ENCODE measurements at places on chromosomes 6 and 20. TPM values are rescaled to one million over a fixed set of nuclear protein-coding genes. Genes with fewer than 3 reads are reported as not detected.

DNA sequence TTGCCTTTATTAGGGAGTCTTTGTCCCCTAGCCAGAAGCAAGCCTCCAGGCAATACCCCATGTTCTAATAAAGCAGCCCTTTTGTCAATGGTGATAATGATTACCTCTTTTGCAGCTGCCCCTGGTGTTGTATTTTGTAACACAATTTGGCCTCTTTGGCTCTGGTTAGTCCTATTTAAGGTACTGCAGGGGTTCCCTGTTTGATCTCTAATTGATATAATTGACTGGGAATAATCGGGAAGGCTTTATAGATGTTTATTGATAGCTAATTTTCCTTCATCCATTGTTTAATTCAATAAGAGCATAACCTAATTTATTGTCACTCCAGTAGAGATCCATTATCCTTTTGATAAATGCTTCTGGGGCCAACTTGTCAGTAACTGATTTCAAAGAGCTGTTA lies 537.2 kb downstream of the PKHD1 start:
- no peak overlapping the region for H3K4me3 ChIP-seq
- no peak overlapping the region for H3K27ac ChIP-seq
- H3K27me3 ChIP-seq, result no peaks in the 10 kb centered on the region
- DNase-seq, result no peak

GRCh38 chr6:4381381-4381780 lies 246.0 kb upstream of the ECI2 start:
- H3K27ac ChIP-seq, result no peak overlapping the region
- H3K4me1 ChIP-seq, result no peaks in the 10 kb centered on the region
- H3K4me3 ChIP-seq, result no peak overlapping the region
- no peaks in the 10 kb centered on the region for H3K27me3 ChIP-seq
- H3K36me3 ChIP-seq, result no peaks in the 10 kb centered on the region
- no peak for DNase-seq

GRCh38 chr20:25039697-25040437 lies 18.1 kb downstream of the ACSS1 start:
- H3K27ac ChIP-seq, result no peak overlapping the region
- H3K4me1 ChIP-seq, result peaks cover 42% of the 10 kb centered on the region
- no peaks in the 10 kb centered on the region for H3K27me3 ChIP-seq
- H3K4me3 ChIP-seq, result no peak overlapping the region
- DNase-seq, result no peak

GRCh38 chr20:5198651-5198924 lies 71.8 kb downstream of the CDS2 start:
- no peak overlapping the region for H3K27ac ChIP-seq
- no peaks in the 10 kb centered on the region for H3K27me3 ChIP-seq
- H3K4me1 ChIP-seq, result peaks cover 2% of the 10 kb centered on the region
- no peak for DNase-seq
- H3K4me3 ChIP-seq, result no peak overlapping the region

DNA sequence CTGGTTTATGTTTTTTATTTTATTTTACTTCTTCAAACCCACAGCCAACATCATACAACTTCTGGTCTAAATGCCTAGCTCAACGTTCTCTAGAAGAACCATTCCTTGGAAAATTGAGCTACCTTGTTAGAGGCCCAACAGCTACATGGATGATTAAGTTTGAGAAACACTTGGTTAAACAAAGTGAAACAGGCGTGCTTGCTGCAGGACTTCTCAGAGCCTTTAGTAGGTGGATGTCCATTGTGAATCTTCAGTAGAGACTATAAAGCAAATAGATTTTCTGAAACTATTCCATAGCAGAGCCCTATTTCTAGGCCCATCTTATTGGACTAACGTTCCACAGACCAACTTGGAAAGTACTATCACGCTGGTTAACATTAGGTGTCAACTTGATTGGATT lies 51.3 kb downstream of the BCAS1 start:
- no peak overlapping the region for H3K4me3 ChIP-seq
- H3K4me1 ChIP-seq, result peaks cover 30% of the 10 kb centered on the region
- H3K27me3 ChIP-seq, result no peaks in the 10 kb centered on the region
- H3K36me3 ChIP-seq, result no peaks in the 10 kb centered on the region
- no peak overlapping the region for H3K27ac ChIP-seq

GRCh38 chr20:62366370-62367135 lies 559 bp downstream of the LAMA5 start:
- no peak overlapping the region for H3K27ac ChIP-seq
- peaks cover 5% of the 10 kb centered on the region for H3K4me1 ChIP-seq
- H3K4me3 ChIP-seq, result peak overlapping the region; percentile 65

GRCh38 chr20:59752101-59752586 lies 147.8 kb downstream of the PHACTR3 start:
- DNase-seq, result peak; percentile 58
- no peaks in the 10 kb centered on the region for H3K27me3 ChIP-seq
- H3K36me3 ChIP-seq, result no peaks in the 10 kb centered on the region
- H3K4me1 ChIP-seq, result peaks cover 28% of the 10 kb centered on the region
- peak overlapping the region; percentile 66 for H3K4me3 ChIP-seq
- peak overlapping the region; percentile 67 for H3K27ac ChIP-seq

DNA sequence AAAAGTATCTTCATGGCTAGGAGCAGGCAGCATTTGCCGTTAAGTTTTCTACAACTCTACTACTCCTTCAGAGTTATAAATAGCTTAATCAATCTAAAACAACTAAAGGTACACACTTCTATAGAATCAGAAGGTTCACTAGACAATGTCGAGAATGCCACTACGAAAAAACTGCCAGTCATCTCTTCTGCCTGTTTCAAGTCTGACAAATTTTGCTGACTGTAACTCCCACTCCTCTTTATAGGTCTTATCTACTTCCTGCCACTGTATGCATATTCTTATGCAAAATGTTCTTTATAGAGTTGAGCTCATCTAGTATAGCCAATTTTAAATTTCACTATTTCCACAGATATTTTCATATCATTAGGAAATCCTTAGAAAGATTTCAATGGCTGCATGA lies 160.1 kb downstream of the EYS start:
- no peak overlapping the region for H3K4me3 ChIP-seq
- no peak for DNase-seq
- H3K27me3 ChIP-seq, result no peaks in the 10 kb centered on the region
- no peak overlapping the region for H3K27ac ChIP-seq
- no peaks in the 10 kb centered on the region for H3K36me3 ChIP-seq

DNA sequence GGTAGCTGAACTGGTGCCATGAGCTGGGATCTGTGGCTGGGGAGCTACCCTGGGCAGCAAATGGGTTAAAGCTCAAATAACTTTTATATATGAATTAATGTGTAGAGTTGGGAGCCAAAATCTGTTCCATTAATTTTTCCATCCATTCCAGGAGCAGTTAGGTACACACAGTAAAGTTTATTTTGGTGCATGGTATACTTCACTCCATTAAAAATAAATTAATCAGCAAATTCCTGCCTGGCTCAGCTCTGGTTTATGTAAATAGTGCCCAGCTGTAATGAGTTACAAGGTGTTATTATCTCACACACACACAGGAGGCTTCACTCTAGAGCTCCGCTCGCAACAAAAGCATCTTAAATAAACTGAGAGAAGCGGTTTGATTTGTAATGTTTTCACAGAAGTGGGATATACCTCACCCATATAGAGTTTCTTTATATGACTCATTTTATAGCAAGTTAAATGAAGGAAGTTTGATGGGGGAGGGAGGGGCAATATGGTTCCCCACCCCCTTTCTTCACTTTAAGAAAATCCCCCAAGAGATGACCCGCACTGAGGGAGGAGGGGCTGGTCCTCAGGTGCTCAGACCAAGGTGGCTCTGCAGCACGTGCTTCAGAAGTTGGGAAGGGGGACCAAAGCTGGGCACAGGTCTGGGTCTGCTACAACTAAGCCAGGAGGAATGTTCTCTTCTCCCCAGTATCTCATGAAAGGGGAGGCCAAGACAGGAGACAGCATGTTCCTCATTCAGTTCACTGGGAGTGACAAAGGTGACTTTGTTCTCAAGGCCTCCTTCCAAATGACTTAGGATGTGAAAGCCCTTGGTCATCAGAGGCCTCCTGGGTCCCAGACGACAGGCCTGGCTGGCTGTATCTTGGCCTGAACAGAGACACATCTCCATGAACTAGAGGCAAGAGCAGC lies 10.5 kb upstream of the FAM83C start:
- H3K27me3 ChIP-seq, result no peaks in the 10 kb centered on the region
- peaks cover 3% of the 10 kb centered on the region for H3K4me1 ChIP-seq

DNA sequence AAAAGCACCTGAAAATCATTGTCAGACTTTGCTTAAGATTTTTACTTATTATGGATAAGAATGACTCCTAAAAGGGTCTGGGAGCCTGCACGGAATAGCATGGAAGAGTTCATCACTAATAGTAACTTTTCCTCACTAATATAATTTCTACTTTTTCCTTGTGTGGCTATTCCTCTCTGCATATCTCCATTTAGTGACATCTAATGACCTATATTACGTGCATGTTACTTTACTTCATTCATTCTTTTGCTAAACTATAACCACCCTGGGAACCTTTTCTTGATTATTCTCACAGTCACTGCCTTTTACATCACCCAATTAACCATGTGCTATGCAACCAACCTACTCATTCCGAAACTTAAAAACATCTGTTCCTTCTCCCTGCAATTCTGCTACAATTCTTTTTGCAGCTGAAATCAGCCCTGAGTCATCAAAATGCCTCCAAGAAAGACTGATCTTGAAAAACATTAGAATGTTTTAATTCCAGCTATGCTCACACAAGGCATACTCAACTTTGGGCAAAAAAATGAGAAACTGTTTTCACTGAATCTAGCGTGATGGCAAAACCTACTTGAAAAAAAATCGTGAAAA lies 313.3 kb downstream of the RNGTT start:
- peak; percentile 97 for DNase-seq
- H3K27me3 ChIP-seq, result no peaks in the 10 kb centered on the region
- peaks cover 11% of the 10 kb centered on the region for H3K4me1 ChIP-seq
- peak overlapping the region; percentile 83 for H3K27ac ChIP-seq

- H3K27ac ChIP-seq, result no peak overlapping the region
- H3K36me3 ChIP-seq, result no peaks in the 10 kb centered on the region
- no peak for DNase-seq
Observed at GRCh38 chr6:110520209-110520965, 44.0 kb upstream of the SLC22A16 start.

The NRN1 gene
- 0.37 TPM for total RNA-seq

GRCh38 chr20:32091888-32092346 lies 17.6 kb upstream of the TM9SF4 start:
- H3K36me3 ChIP-seq, result no peaks in the 10 kb centered on the region
- peaks cover 8% of the 10 kb centered on the region for H3K4me1 ChIP-seq
- no peak overlapping the region for H3K4me3 ChIP-seq

- H3K4me1 ChIP-seq, result no peaks in the 10 kb centered on the region
- H3K27me3 ChIP-seq, result no peaks in the 10 kb centered on the region
- no peak overlapping the region for H3K4me3 ChIP-seq
- DNase-seq, result no peak
Observed at GRCh38 chr6:110250838-110251237, 70.6 kb downstream of the CDC40 start.

DNA sequence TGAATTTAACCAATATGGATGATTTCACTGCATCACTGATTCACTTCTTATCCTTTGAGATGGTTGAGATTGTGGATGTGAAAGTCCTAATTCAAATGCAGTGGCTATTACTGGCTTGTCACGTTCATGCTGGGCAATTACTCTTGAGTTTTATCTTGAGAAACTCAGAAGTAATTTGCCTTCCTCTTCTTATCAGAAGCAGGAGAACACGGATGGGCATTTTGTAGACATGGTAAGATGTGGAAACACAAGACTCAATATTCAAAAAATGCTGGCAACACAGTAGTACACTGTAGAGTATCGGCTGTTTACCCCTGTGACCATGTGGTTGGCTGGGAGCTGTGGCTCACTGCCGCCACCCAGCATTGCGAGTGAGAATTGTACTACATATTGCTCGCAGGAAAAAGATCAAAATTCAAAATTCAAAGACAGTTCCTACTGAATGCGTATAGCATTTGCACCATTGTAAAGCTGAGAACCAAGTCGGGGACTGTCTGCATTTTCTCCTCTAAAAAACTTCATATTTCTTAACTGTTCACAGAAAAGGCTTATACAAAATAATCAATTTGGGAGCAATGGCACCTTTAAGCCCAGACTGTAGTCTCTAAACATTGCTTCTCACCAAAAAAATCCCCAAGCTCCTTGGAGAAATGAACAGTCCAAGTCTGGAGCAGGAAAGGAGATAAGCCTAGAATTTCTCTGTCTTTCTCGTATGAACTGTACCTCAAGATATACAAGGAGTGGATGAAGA lies 61.9 kb upstream of the ELOVL5 start:
- no peak overlapping the region for H3K4me3 ChIP-seq
- no peaks in the 10 kb centered on the region for H3K27me3 ChIP-seq
- no peaks in the 10 kb centered on the region for H3K36me3 ChIP-seq
- peaks cover 4% of the 10 kb centered on the region for H3K4me1 ChIP-seq
- no peak overlapping the region for H3K27ac ChIP-seq

DNA sequence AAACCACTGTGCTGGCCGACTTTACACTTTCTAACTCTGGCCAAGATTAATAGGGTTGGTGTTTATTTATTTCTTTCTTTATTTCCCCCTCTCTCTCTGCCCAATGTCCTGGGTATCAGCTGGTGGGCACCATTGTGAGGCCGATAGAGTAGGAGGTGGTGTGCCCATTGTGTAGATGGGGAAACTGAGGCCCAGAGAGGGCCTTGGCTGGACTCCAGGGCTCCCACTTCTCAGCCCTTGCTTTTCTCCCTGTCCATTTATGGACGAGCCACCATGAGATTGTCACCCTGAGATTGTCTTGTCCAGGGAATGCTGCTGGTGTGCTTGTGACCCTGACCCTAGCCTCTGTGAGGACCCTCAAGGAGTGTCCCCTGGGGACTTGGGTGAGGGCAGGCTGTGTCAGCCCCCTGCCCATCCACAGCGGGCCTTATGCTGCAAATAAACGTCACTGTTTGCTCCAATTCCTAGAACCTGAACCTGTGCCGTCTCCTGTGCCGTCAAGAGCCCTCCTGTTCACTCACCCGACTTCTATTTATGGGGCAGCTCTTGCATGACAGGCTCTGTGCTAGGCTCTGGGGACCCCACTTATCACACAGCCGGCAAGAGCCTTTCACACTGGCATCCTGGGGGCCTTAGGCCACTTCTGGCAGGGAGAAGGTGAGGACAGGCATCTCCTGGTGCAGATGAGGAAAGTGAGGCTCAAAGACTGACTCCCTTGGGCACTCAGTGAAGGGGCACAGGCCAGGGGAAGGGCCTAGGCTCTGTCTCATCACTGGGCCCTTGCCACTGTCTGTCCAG lies 24.8 kb downstream of the SUN5 start:
- H3K4me1 ChIP-seq, result no peaks in the 10 kb centered on the region
- no peak for DNase-seq
- no peak overlapping the region for H3K4me3 ChIP-seq
- no peaks in the 10 kb centered on the region for H3K36me3 ChIP-seq

DNA sequence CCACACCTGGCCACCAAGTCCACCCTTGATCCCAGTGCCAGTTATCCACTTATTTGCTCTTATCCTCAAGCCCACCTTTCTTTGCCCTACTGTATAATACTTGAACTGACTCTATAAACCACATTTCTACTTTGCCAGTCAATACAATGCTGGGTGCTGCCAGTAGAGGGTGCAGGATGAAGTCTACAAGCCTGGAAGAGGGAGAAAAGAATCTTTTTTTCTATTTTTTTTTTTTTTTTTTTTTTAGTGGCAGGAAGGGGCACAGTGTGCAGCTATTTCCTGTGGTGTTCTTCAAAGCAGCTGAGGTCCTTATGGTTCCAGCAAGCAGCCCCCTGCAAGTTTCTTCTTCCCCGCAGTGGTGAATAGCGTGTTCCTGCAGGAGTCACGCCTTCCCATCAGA lies 22.2 kb upstream of the GABRR1 start:
- no peak overlapping the region for H3K27ac ChIP-seq
- H3K4me1 ChIP-seq, result peaks cover 14% of the 10 kb centered on the region
- no peak for DNase-seq
